ENCODE measurements at places on chromosomes 5 and 9.

GRCh38 chr5:111075520-111075919, 4.0 kb downstream of the TSLP start:
- no peak for DNase-seq

- no peak for DNase-seq
Observed at GRCh38 chr5:178564811-178565550, 25.2 kb downstream of the COL23A1 start.

DNA sequence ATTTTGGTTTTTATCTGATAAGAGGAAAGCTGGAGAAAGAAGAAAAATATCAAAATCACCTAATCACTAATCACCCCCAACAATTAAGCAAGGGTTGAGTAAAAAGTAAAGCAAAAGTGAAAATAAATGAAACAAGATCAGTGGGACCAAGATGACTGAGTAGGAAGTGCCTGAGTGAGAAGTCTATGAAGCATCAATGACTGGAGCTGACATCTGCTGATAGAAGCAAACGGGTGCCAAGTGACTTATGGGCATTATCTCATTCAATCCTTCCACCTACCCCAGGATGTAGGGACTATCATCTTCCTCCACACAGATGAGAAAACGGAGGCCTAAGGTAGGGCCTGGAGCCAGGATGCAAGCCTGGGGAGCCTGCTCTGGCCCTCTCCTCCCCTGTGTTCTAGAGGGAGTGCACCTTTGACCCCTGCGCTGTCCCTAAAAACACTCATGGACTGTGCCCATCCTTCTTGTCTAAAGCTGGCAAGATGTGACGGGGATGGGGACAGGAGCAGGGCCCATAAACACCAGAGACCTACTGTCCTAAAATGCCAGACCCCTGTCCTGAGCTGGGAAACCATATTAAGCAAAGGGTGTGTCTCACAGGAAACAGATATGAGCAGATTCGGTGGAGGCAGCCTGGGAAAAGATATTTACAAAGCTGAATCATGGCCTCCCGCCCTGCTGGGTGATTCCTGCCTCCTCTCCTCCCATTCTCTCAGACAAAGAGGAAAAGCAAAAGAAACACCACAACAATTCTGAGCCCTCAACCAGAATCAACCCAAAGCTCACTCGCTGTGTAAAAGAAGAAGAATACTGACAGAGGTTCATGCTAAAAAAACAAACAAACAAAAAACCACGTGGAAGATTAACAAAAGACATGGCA, 116.0 kb downstream of the AUH start:
- no peak for DNase-seq

DNA sequence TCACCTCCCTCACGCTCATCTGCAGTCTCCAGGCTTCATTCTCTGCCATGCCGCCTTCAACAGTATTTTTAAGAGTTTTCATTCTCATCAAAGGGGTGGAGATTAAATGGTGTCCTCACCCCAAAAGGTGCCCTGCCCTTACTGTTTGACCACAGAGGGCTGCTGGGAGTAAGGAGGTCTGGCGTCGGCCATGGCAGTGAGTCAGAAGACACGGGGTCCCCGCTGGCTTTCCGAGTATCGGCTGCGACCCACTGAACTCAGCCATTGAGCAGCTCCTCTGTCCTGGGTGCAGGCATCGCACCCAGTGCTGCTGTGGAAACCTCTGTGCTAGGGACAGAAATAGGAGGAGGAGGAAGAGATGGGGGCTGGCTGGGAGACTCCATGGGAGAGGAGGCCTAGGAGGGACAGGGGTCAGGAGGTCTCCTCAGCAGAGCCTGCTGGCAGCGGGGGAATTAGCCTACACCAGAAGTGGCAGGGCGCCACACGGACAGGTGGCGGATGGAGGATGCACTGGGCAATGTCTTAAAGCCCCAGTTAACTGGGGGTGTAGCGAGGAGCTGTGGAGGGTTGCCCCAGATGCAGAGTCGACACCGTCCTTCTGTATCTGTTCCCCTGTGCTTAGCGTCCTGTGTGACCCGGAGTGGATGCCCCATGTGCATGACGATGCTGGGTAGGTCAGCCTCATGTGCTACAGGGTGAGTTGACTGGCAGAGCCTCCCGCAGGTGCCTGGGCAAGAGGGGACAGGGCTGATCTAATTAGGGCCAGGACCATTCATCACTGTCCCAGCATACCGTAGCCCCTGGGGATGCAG, 15.4 kb upstream of the PLEKHG4B start:
- no peak for DNase-seq

DNA sequence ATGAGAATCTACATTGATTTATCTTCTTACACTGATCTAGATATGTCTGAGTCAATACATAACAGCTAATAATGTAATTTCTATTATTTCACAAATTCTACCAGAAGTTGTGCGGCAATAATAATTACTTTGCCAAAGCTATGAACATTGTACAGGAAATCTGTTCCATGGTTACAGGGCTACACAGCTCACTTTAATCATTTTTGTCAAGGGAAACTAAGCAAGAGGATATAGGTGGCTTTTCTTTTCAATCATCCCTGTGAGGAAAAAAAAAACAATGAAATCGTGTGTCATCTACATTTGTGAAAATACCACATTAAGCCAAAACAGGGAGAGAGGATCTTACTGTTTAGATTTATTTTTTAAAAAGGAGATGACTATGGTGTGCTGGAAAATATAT, 717.4 kb downstream of the NR2F1-AS1 start:
- DNase-seq, result no peak

DNA sequence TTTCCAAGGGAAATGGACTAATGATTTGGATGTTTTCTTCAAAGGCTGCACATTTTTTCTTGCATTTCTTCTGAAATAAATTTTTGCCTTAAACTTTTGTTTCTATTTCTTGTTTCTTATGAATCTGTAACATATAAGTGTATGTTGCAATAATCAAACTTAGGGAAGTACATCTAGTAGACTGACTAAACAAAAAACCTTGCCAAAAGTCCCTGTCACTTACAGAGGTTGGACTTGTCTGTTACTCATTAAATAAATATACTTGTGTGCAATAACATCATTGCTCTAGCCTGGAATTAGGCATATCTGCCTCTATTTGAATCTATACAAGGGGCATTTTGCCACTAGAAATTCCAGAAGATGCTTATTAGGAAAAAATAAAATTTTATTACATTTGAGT, 56.6 kb downstream of the C6 start:
- DNase-seq, result no peak

- DNase-seq, result no peak
Observed at GRCh38 chr9:90960941-90961340, 159.3 kb downstream of the SYK start.

GRCh38 chr9:77163884-77164283, 13.4 kb upstream of the VPS13A start:
- no peak for DNase-seq

DNA sequence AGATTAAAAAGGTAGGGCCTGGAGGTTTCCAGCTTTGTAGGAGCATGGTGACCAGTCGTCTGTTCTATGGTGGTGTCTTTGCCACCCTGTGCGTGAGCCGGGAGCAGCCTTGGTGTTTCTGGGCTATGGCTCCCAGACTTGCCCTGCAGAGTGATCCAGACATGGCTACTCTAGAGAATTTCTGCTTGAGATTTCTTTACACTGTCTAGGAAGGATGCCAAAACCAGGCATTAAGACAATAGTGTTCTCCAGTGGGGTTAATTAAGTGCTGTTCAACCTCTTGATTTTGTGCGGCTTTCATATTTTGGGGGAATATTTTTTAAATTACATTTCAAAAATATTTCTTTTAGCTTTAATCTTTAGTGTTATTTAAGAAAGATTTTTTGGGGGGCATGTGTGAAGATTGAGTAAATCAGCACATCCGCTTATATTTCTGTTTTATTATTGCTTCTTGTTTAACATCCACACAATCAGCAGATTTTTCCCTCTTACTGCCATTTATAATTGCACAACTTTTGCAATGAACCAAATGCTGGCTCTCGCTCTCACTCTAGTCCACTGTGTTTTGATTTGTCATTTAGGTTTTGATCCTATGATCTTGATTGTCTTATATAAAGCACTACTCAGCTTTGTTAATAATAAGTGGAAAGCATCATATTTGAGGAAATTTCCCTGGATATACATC, 110.5 kb downstream of the RASGRF2 start:
- no peak for DNase-seq

Data from NCI-H1417 treated with DMSO at 0.1 percent for 48 hours (cell line).